Stimulated activated CD4-positive, alpha-beta T cell treated with anti-CD3 and anti-CD28 coated beads, Interleukin-1b, Interleukin-23, amount 100 ng/mL, for 48 hours (primary cell): ENCODE measurements at places on chromosomes 7 and 10.

- no peak for DNase-seq
Measured at GRCh38 chr10:117509573-117509972, 33.0 kb upstream of the EMX2 start.

DNA sequence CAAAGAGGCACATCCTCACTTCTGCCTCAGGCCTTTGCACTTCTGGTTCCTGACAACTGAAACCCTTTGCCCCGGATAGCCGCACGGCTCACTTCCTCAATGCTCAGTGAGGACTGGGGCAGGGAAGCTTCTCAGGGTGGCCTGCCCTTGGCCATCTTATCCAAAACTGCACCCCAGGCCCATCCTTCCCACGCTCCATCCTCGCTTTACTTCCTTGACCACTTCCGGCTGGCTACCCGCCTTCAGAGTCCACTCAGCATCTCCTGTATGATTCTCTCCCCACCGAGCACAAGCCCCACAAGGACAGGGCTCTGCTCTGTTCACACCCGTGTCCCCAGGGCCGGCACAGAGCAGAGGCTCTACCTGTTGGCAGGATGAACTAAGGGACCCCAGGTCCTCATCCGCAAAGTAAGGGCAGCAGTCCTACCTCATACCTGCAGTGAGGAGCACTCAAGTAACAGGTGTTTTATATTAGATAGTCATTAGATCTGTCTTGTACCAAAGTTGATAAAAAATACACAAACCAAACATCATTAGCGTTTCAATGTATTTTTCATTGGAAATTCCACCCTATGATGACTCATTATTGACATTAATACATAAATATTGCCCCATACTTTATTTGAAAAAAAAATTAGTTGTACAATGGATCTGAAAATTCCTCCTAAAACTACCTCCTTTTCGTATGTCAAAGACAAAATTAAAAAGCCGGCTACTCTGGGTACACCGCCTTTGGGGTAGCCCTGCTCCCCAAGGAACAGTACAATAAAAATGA lies 35.0 kb downstream of the GNA12 start:
- DNase-seq = no peak

DNA sequence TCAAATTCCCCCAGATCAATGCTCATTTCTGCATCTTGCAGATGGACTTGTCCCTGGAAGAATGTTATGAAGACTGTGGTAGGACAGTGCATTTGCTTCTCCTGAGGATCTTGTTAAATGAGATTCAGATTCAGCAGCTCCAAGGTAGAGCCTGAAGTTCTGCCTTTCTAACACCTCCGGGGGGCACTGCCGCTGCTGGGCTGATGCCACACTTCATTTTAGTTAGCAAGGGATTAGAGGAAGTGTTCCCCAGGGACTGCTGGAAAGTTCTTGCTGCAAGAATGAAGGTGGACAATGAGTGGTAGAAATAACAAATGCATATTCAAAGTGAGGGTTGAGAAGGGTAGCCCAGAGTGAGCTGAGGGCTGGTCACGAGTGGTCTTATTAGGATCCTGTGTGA lies 434.3 kb upstream of the AKR1E2 start:
- no peak for DNase-seq

DNA sequence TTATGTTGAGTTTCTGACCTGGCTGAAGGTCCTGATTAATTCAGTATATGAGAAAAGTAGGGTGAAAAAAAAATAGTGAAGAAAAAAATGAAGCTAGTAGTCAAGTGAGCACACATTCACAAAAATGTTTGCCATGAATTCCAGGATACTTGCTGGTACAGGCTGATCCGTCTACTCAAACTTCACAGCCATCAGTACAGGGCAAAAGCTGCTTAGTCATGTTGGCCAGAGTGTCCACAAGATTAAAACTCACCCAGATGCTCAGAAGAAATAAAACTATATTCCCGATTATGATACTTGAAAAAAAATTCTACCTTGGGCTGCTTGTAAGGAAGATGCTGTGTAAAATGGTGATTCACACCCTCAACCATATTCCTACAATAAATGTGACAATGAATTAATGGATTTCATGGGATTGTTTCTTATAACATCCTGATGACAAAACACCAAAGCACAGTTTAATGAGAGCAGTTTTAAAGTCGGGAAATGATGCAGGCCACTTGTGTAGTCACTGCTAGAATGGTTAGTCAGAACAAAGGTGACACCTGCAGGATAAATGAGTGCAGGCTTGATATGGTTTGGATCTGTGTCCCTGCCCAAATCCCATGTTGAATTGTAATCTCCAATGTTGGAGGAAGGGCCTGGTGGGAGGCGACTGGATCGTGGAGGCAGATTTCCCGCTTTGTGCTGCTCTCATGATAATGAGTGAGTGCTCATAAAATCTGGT lies 49.2 kb upstream of the ANKRD1 start:
- no peak for DNase-seq

DNA sequence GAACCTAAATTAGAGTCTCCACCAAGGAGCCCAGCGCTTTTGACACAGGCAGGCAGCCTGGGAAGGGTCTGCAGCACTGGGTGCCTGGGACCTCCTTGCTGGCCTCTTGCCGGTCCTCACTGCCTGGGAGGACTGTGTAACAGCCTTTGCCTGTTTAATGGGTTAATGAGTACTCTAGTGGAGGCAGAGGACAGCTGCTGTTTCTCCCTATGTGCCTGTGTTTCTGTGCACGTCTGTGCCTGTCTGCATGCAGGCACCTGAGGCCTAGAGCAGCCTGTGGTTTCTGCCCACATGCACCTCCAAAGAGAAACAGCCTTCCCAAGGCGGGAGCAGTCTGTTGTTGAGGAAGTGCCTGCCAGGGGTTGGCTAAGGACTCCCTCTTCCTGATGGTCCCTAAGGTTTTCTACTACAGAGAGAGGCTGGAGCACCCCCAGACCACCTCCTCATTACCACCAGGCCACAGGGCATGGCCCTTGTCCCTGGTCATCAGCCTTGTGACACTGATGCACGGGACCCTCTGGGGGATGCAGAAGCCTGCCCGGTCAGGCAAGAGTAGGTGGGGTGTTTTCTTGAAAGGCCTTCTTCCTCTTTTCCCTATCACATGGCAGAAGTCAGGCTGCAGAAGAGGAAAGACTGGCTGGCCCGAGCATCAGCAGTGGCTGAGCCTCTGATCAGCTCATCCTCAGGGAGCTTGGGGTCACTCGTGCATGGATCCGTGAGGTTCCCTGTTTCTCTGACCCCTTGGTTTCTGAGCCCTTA lies 14.2 kb downstream of the SLC29A3 start:
- DNase-seq = no peak

DNA sequence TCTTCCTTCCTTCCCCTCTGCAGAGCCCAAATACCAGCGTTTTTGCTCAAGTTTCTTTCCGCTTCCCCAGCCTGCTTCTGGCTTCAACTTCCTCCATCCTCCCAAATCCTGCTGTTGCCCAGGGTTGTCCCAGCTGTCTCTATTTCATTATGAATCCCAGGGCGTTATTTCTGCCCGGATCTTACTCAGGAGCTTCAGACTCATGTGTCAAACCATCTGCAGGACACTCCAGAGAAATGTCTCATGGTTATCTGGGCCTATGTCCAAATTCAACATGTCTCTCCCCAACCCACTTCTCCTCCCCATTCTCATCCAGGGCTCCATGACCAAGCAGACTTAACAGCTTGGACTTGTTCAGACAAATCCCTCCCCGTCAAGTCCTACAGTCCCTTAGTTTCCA lies 15.6 kb downstream of the ARHGAP22 start:
- DNase-seq = no peak

DNA sequence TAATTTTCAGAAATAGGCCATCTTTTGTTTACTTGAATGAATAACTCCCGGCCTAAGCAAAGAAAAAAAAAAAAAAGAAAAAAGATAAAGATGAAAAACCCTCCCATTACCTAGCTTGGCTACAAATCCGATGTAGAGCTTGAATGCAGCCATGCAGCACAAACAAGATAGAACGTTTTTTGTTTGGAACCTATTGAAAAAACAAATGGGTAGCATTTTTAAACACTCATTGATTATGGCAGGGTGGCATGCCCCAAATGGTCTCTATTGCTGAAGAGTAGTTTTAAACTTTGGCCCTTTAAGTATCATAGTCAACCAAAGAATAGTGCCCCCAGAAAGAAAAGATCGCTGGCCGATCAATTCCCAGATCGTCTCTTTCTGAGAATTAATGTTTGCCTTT lies 84.4 kb downstream of the VTI1A start:
- no peak for DNase-seq
